ENCODE measurements at places on chromosomes 13 and 19.

GRCh38 chr13:99442273-99442895 lies 58.9 kb upstream of the TM9SF2 start:
- ATAC-seq, result peak; percentile 56

GRCh38 chr19:37933937-37934358 lies 26.9 kb downstream of the SIPA1L3 start:
- ATAC-seq, result no peak

DNA sequence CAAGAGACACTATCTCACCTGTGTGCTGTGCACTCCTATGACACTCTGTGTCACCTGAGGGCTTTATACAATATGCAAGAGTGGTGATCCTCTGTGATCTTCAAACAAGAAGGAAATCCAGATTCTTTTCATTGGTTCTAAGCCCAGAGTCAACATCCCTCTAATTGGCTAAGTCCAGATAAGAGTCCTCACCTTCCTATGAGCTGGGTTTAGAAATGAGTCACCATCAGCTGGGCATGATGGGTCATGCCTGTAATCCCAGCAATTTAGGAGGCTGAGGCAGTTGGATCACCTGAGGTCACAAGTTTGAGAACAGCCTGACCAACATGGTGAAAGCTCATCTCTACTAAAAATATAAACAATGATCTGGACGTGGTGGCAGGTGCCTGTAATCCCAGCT lies 144.4 kb downstream of the ZNF675 start:
- no peak for ATAC-seq

- ATAC-seq, result no peak
Observed at GRCh38 chr13:75651013-75651412, 14.9 kb downstream of the LMO7 start.

- no peak for ATAC-seq
Observed at GRCh38 chr13:106996867-106997618, 429.1 kb upstream of the ARGLU1 start.

DNA sequence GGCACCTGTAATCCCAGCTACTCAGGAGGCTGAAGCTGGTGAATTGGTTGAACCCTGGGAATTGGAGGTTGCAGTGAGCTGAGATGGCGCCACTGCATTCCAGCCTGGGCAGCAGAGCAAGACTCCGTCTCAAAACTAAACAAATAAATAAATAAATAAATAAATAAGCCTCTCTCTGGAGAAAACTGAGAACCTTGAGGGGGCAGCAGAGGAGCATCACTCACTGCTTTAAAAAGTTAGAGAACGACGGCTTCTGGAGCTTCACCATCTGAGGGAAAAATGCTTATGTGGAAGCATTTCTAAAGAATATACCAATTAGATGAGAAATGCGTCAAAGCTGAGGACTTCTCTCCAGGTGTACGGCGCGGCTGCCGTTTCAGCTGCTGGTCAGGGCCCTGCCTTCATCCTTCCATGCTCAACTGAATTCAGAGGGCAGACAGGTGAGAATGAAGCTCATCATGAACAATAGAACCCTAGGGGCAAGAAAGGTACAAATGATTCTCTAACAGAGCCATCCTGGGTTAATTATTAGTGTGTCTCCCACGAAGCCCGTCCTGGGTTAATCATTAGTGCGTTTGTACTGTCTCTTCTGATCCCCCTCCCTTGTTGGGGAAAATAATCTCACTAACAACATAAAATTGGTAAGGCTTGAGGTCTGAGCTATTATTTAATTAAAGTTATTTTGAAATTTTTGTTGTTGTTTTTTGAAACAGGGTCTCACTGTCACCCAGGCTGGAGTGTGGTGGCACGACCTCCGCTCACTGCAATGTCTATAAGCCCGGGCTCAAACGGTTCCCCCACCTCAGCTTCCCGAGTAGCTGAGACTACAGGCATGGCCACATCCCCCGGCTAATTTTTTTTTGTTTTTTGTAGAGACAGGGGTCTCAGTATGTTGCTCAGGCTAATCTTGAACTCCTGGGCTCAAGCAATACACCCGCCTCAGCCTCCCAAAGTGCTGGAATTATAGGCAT lies 80.1 kb downstream of the IPO5 start:
- no peak for ATAC-seq

GRCh38 chr13:104837756-104838155 lies 1697.7 kb downstream of the EFNB2 start:
- no peak for ATAC-seq

DNA sequence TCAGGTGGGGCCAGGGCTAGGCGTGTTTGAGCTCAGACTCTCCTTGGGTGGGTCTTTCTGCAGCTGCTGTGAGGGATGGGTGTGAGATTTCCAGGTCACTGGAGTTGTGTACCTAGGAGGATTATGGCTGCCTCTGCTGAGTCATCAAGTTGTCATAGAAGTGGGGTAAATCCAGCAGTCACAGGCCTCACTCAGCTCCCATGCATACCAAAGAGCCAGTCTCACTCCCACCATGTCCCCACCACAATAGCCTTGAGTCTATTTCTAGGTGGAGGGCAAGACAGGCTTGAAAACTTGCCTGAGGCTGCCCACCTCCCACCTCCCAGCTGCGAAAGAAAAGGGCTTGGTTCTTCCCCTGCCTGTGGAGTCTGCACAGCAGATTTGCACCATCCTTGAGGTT lies 194.0 kb upstream of the PCDH17 start:
- ATAC-seq, result no peak

DNA sequence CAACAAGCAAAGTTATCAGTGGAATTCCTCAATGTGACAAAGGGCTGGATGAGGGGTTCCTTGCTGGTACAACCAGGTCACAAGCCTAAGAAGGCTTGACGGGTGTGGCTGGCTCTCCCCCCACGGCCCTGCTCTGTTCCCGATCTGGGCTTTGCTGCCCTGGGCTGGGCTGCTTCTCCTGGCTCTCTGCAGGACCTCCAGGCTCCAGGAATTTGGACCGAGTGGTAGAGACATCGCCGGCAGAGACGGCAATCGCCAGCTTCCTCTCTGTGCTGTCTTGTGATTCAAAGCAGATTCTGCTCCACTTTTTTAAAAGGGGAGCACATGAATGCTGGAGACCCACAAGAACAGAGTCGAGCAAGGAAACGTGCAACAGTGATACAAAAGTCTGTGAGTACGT lies at the start of gene SERPINE3:
Gene SERPINE3, plus strand, starts transcription at position 338 of the 400 bp plus-strand sequence. CDS start 1,401 bp downstream, outside the sequence.
- ATAC-seq, result no peak

DNA sequence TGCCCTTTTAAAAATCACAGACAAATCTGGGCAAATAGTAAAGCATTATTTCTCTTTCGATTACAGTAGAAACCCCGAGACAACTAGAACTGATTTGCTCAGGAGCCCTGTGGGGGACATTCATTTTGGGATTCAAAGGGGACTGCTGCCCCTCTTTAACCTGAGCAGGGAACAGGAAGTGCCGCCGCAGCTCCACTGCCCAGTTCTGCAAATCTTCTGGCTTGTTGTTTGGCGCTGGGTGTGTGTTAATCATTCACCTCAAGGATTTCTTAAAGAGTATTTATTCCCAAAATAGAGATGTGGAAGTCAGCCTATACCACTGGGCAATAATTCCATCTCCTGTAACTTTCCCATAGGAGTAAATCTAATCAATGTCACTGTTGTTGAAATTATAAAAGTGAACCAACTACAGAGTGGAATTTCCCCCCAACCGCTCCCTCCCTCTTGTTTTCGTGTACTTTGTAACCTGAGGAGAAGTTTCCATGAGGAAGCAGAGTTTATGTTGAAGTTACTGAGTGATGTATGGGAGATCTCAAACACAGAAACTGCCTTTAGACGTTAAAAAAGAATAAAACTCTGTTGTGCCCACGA lies 515.8 kb downstream of the KLF12 start:
- ATAC-seq, result no peak

DNA sequence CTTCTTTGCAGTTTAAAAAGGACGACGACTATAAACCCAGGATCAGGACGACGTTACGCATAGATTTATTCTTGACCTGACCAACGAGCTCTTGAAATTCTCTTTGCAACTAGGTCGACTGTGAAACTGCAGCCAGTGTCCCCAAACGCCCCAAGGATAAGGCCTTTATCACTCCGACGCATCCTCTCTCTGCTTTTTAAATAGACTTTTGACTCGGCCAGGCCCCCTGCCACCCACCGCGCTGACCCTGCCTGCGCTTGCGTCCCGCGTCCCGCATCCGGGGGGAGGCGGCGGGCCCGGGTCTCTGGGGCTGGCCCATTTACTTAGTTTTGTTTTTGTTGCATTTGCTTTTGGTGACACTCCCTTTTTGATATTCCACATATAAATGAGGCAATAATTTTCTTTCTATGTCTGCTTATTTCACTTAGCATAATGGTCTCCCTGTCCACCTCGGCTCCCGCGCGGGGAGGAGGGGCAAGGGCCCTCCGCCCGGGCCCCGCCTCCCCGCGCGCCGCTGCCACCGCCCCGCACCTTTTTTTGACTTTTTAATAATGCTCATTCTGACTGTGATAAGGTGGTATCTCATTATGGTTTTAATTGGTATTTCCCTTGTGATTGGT lies 17.4 kb downstream of the RB1 start:
- ATAC-seq, result no peak

DNA sequence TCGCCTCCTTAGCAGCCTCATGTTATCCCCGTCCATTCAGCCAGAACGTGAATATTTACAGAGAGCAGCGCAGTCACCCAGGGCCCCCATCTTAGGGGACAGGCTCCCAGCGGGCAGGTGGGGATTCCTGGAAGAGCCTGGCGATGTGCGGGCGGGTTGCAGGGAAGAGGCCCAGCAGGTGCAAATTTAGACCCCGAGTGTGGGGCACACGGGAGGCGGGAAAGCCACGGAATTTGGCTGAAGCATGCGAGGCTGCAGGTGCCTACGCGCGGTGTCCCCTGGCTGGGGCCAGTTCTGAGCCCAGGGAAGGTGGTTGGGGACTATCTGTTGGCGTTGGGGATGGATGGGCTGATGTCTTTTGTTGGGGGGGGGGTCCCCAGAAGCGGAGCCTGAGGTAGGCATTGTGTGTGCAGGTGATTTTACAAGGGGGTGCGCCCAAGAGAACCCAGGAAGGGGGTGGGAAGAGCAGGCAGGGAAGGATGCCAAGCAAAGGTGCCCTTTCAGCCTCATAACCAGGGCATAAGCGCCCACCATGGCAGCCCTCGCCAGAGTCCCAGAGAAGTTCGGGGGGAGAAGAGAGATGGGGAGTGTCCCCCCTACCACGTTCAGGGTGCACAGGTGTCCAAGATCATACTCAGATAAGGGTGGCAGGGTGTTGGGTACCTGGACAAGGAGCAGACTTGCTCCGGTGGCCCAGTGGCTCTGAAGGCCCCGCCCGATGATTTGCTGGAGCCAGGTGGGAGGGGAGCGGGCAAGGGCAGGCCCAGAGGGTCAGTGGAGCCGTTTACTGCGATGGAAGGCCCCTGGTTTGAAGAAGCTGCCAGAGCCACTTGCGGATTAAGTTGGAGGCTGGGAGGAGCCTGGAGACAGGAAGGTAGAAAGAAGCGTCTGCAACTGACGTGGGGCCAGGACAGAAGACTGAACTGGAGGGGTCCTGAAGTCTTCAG lies 1.2 kb downstream of the TPGS1 start:
- no peak for ATAC-seq

GRCh38 chr19:14361824-14362223 lies 19.4 kb upstream of the ADGRE5 start:
- ATAC-seq, result peak; percentile 65

DNA sequence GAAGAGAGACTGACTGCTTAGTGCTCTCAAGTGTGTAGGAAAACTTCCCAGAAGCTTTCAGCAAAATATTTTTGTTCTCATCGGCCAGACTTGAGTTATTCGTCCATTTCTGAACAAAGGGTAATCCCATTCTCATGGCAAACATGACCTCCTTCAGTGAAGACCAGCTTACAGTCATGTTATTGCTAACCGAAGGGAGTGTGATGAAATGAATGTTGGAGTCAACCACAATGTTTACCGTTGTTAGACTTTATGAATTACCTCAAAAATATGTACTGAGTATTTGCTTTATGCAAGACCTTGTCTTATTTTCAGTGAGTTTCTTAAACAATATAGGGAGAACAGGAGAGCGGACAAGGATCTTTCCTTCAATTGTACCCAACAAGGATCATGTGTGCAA lies 228.6 kb downstream of the LMO7 start:
- no peak for ATAC-seq

DNA sequence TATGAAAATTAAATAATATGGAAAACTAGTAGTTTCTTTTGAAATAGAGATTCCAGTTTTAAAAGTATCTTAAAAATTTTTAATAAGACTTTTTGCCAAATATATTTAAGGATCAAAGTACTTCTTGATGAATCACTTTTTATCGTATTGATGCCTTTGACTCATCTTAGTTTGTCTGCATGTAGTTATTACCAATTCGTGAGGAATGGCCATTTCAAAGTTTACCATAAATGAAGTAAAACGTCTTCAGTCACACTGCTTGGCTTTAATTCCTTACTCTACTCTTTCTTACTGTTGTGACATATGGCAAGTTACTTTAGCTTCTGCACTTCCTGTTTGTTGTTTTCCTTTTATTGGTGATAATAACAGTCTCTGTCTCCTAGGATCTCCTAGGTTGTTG lies 38.3 kb downstream of the NDFIP2 start:
- no peak for ATAC-seq

GRCh38 chr13:34360702-34361101 lies 542.8 kb downstream of the RFC3 start:
- no peak for ATAC-seq

- ATAC-seq, result no peak
Observed at GRCh38 chr13:91308299-91308698, 39.2 kb upstream of the MIR17HG start.

DNA sequence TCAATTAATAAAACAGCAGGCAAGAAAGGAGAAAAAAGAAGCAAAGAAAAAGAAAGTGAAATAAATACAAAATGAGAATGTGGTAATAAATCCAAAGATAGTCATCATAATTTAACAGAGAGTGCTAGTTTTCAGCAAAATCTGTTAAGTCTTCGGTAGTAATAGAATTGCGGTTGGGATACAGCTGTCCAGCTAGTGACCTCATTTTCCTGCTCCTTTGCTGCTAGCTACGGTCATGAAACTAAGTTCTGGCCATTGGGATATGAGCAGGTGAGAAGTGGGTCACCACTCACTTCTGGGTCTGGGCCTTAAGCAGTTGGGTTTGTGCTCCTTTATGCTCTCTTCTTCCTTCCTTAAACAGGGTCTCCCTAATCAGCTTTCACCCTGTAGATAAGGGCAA lies 11.7 kb upstream of the DGKH start:
- ATAC-seq, result no peak

GRCh38 chr13:32589471-32589870 lies 3.2 kb downstream of the PDS5B start:
- ATAC-seq, result no peak

GRCh38 chr19:41528106-41528505 lies 47.9 kb upstream of the CEACAM21 start:
- no peak for ATAC-seq

- no peak for ATAC-seq
Observed at GRCh38 chr13:46535825-46536224, 17.1 kb upstream of the LRCH1 start.

- no peak for ATAC-seq
Observed at GRCh38 chr19:40921005-40921897, 39.2 kb upstream of the CYP2A7 start.

- ATAC-seq, result no peak
Observed at GRCh38 chr19:38475176-38475575, 41.7 kb downstream of the RYR1 start.

All from activated CD4-positive, CD25-positive, alpha-beta regulatory T cell treated with anti-CD3 and anti-CD28 coated beads, Interleukin-2, amount 50 U/mL, for 24 hours (primary cell).